Activated naive CD4-positive, alpha-beta T cell treated with anti-CD3 and anti-CD28 coated beads for 36 hours (primary cell): ENCODE measurements at places on chromosomes 1 and 21.
A peak's percentile ranks its signal among the peaks of the same experiment; 100 is the strongest.

DNA sequence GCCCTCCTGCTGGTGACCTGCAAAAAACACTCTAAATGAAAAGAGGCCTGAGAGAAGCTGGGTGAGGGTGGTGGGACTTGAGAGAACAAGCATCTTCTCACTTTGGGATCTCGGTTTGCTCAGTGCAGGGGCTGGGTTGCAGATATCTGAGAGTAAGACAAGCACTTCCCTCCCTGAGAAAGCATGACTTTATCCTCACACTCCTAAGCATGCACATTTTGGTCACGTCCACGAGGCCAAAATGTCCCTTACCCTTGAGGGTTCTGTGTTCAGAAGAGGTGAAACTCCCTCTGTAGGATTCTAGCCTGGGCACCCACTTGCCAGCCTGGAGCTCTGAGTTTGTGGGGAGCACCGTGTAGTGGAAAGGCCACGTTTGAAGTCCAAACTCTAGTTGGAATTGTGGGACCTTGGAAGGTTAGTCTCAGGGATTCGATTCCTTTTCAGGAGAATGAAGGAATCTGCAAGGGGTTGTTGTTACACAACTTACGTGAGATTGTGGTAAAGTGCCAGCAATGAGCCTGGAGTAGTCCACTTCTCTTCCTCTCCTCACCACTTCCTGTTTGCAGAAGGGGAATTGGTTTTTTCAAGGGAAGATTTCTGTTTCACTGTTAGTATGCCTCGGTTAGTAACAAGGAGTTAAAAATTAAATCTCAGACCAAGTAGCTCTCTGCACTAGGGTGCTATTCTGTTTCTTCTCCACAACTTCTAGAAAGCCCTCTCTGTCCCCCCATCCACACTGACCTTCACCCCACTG lies 3.0 kb downstream of the FCAMR start:
- DNase-seq = no peak

- no peak for DNase-seq
These were observed 24.8 kb downstream of the PCSK9 start for GRCh38 chr1:55064071-55064581.

DNA sequence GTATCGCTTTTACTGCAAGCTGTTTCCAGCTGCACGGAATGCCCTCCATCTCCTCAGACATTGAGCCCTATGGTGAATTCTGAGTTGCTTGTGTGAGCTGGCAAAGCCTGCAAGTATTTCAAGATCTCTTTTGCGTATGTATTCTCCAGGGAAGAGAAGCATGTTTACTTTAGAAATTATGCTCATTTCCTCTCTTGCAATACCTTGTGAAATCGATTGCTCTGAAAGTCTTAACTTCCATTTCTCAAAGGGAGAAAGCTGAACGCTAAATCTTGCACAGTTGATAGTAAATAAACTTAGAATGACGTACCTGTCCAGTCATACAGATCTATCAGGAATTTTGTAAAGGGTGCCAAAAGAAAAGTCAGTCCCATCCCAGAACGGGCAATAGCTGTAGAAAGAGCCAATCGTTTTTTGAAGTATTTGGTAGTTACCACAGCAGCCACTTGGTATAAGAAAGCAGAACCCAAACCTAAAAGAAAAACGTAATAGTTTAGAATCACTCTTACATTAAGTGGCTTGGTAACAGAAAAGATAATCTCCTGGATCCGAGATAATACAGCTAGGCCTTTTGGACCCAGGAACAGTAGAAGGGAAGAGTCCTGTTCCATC lies 10.0 kb downstream of the SLC16A4 start:
- DNase-seq = no peak

DNA sequence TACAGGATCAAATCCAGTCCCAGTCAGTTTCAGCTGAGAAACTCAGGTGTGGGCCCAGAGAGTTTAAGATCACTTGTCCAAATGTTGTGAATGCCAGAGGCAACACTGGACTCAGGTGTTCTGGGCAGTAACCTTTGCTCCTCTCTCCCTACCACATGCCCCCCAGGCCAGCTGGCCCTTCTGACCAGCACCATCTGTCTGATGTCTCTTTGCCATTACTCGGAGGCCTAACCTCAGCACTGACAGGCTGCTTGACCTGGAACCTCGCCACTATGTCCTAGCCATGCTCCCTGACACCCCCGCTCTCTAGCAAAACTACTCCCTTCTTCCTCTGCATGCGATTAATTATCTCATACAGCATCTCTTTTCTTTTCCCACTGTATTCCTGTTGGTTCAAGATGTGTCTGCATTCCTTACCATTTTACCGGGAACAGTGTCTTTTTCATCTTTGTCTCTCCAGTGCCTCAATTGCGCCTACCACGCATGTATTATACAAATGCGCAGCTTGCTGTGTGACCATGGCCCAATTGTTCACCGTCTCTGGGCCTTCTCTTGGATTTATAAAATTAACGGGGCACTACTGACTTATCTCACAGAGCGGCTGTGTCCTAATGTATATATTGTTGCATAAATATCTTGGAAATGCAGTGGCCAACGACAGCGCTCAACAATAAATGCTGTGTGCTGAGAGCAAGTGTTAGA lies 159.5 kb upstream of the IRF2BP2 start:
- no peak for DNase-seq

DNA sequence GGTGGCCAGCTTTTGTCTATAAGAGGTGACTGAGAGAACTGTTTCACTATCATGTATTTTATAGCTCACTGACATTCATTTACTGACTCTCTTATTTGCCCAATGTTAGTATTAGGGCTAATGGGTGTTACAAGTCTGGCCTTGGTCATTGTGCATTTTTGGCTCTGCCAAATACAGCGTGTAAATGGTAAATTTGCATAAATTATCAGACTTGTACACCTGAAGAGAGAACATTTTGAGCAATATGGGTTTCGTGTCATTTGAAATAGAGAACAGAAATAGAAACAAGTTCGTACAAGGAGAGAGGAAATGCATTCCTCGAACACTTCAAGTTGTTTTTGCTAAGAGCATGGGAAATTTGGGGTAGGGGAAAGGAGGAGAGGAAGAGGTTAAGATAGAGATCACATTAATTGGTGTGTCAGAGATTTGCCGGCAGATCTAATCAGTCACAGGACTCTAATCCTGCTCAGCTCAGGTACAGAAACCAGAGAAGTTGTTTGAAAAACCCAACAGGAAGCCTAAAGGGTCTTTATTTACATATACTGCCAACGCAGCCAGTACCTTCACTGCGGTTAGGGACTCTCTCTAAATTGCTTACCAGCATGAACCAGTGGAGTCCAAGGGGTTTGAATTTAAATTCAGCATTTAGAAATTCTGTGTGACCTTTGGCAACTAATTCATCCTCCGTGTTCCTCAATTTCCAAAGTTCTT lies 261.5 kb downstream of the GPATCH2 start:
- DNase-seq = no peak

- DNase-seq = no peak
These were observed 48.1 kb upstream of the PAXBP1 start for GRCh38 chr21:32819694-32820093.

GRCh38 chr1:53328009-53328461 lies at the start of gene LRP8:
Gene LRP8 (minus strand): TSS chr1:53328070. CDS start chr1:53327912, 158 bp downstream.
- peak; percentile 80 for DNase-seq

- no peak for DNase-seq
These were observed 56.8 kb downstream of the PRDM16 start for GRCh38 chr1:3125546-3126368.

GRCh38 chr1:64480999-64481772 lies 11.3 kb downstream of the CACHD1 start:
- DNase-seq = no peak

GRCh38 chr1:61754545-61754944 lies 12.3 kb downstream of the PATJ start:
- no peak for DNase-seq

DNA sequence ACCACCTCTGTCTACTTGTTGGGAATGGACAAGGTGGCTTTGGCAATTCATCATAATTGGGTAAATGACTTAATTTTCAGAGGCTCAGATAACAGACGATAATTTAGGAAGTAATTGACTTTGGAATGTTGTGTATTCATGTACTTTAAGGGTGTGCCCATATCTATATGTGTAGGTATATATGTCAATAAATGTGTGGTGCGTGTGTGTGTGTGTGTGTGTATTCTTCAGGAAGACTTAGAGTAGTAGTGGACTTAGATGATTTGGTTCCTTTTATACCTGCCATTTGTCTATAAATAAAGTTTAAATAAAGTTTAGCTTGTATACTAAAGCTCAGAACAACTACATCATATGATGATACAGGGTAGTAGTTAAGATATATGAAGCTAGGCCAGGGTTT lies 20.0 kb upstream of the JUN start:
- no peak for DNase-seq

DNA sequence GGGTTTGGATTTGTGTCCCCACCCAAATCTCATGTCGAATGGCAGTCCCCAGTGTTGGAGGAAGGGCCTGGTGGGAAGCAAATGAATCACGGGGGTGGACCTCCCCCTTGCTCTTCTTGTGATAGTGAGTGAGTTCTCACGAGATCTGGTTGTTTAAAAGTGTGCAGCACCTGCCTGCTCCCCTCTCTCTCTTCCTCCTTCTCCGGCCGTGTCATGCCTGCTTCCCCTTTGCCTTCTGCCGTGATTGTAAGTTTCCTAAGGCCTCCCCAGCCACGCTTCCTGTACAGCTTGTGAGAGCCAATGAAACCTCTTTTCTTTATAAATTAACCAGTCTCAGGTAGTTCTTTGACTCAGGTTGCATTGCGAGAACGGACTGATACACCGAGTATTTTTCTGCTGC lies 15.9 kb downstream of the CLDN14 start:
- DNase-seq = no peak

DNA sequence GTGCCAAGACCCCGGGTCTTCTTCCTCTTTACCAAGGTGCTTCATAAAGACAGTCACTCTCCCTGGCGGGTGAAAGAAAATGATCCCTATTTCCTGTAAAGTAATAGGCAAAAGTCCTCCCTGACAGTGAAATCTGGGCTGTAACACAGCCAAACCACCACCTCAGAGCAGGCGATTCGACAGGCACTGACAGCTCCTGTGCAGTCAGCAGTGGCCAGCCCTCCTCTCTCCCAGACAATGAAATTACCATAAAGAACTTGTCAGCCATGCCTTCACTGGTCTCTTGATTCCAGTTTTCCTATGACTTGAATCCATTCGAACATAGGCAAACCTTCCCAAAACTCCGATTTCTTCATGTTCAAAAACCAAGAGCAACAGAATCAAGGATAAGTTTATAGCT lies 492.2 kb upstream of the DAB1 start:
- DNase-seq = no peak

DNA sequence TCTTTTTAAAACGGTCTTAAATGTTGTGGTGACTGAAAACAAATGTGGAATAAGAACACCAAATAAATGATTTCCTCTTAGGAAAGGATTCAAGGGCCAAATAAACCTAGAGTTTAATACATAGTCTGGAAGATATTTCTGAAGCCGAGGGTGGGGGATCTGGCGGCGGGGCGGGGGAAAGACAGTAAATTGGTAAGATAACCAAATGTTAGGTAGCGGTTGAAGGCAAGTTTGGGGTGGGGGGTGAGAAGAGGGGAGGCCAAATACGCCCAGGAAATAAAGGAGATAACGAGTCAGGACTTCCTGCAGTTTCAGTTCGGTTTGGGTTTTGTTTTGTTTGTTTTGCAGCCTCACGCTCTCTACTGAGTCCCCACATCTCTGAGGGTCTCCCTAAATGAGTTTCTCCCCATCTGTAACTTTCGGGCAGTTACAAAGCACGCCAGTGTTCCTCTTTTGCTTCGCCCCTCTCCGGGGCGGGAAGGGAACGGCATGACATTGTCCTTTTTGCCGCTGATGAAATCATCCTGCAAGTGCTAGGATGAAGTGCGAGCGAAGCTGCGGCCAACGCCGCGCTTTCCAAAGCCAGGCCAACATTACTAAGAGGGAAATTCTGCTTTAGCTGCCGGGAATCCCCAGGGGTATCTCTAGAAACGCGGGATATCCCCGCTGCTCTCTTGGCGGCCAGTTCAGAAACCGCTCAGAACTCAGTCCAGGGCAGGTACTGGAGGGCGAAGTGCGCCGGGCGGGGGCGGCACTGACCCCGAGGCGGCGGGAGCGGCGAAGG lies 844 bp downstream of the NIBAN1 start:
- peak; percentile 84 for DNase-seq

GRCh38 chr1:93659822-93660503 lies 21.7 kb downstream of the BCAR3 start:
- no peak for DNase-seq

DNA sequence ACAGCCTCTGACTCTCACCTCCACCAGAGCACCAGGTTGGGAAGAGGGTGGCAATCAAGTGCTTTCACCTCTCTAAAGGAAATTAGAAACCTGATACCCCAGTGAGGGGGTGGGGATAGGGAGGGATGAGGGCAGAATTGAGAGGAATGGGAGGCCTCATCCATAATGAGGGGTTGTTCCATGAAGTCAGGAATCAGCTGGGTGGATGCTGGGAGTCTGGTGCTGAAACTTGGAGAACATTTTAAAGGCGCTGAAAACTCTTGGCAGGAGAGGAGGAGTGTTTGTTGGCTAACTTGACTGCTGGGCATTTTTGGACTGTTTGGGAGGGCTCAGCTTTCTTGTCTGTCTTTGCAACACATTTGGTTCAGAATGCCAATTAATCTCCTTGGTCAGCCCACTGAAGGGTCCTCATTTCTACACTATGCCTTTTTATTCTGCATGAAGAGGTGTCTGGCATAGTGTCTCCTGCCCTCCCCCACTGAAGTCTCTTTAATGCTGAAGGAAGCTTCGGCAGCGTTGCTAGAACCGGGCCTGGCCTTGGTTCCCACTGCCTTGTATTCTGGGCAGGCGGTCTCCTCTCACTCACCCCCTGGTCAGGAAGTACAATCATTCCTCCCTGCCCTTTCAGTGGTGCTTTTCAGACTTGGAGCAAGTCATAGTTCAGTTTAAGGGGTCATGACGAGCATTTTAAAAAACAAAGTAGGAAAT lies 2.2 kb downstream of the PHGDH start:
- no peak for DNase-seq

GRCh38 chr1:25873120-25873519 lies 2.4 kb downstream of the PAQR7 start:
- DNase-seq = no peak

DNA sequence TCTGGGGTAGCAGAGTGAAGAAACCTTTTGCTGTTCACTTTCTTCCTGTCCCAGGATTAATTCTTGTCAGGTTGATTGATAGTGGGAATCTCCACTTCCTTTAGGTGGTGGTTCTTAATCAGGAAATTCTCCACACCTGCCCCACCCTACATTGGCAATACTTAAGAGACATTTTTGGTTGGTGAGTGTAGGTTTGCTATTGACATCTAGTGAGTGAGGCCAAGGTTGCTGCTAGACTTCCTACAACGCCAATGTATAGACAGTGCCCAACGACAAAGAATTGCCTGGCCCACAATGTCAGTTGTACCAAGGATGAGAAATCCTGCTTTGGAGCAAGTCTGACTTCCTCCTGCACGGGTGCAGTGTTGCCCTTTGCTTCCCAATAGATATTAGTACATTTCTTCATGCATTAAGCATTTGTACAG lies 38.5 kb downstream of the MAP3K7CL start:
- DNase-seq = no peak
